ENCODE measurements at places on chromosomes 1 and 21.

GRCh38 chr1:41305576-41306363 lies 55.5 kb upstream of the FOXO6 start:
- no peak for DNase-seq

- no peak for DNase-seq
Measured at GRCh38 chr1:119007339-119007669, 19.2 kb upstream of the TBX15 start.

GRCh38 chr1:153626904-153627714 lies at the start of gene S100A13:
S100A13 (minus strand) TSS chr1:153627505; CDS start chr1:153626472, 1,033 bp downstream.
- DNase-seq = no peak

DNA sequence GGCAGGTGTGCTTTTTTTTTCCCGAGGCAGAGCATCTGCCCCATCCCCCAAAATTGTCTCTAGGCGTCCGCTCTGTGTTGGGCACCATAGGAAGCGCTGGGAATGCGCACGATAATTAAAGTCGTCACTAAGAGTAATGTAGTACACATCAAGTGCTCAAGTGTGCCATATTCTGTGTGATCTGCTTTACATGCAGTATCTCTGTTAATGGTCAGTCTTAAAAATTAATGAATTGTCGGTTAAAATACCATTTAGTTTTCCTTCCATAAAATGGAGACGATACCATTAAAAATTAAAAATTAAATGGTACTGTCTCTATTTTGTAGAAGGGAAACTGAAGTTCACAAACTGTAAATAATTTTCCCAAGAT lies 544 bp upstream of the CCT8 start:
- DNase-seq = no peak

Measured in coronary artery (tissue), 2 donors.